MM.1S (cell line): ENCODE measurements at places on chromosomes 4 and X.

GRCh38 chrX:42021058-42021457 lies 97.7 kb upstream of the CASK start:
- no peak for DNase-seq

DNA sequence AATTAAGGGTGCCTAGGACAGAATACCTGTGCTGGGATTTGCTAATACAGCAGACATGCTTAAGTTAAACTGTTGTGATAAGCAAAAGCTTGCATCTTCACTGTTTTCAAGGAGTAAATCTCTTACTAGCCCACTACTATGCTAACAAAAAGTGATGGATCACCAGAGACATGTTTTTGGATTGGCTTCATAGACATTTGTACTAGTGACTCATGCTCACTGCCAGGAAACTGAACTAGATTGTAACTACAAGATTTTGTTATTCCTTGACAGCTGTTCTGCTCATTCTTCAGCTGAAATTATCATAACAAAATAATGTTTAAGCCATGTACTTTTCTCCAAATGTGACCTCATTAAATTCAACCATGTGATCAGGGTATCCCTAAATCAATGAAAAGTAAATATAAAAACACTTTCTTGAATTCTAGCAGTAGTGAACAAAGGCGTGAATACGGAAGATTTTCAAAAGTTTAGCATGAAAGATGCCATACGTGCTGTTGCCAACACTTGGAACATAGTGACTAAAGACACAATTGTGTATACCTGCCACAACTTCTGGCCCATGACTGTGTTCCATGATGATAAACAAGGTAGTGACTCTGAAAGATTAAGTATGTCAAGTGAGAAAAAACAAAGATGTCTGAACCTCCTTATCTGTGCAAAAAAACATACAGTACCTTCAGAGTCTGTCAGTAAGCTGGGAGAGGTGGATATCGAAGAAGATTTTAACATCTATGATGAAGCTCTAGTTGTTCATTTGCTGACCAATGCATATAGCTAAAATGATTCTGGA lies 154.0 kb downstream of the BTC start:
- DNase-seq, result no peak

DNA sequence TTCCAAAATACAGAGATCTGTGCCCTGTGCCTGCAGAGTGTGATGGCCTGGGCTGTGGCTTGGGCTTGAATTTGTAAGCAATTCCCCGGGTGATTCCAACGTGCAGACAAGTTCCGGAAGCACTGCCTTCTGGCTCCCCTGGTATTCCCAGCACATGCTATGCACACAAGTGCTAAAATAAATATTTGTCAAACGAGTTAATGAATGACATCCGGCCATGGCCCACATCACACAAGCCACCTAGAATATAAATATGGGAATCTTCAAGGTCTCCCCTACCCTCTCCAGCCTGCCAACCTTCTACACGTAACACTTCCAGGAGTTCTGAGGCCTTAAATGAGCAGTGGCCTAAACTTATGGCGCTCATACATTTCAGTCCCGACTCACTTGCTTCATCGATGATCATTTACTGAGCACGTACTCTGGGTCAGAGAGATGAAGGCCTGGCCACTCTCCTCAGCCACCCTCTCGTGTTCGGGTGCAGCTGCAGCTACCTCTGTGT lies 21.3 kb downstream of the DCTD start:
- DNase-seq, result no peak

- DNase-seq, result no peak
Measured at GRCh38 chr4:532588-533317, 33.7 kb downstream of the PIGG start.

- DNase-seq, result no peak
Measured at GRCh38 chrX:12974305-12974795, 560 bp upstream of the TMSB4X start.

- no peak for DNase-seq
Measured at GRCh38 chr4:180530787-180531186, 1712.4 kb upstream of the TENM3 start.

GRCh38 chr4:12852338-12853307 lies 631.5 kb downstream of the RAB28 start:
- DNase-seq, result peak; percentile 77

- no peak for DNase-seq
Measured at GRCh38 chrX:131970347-131970746, 52.8 kb upstream of the STK26 start.

GRCh38 chr4:183335369-183335940 lies 13.2 kb upstream of the CLDN24 start:
- no peak for DNase-seq

DNA sequence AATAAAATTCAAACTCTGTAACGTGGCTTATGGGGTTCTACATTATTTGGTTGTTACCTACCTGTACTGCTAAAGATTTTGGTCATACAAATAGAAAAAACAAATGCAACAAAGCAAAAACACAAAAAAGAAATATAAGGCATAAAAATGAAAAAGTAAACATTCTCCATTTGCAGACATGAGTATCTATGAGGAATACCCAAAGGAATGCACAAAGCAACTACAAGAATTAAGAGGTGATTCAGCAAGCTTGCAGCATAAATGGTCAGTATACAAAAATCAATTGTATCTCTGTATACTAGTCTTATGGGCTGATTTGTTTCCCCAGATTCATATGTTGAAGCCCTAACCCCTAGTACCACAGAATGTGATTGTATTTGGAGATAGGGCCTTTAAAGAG lies 3.6 kb upstream of the PDE5A start:
- no peak for DNase-seq

DNA sequence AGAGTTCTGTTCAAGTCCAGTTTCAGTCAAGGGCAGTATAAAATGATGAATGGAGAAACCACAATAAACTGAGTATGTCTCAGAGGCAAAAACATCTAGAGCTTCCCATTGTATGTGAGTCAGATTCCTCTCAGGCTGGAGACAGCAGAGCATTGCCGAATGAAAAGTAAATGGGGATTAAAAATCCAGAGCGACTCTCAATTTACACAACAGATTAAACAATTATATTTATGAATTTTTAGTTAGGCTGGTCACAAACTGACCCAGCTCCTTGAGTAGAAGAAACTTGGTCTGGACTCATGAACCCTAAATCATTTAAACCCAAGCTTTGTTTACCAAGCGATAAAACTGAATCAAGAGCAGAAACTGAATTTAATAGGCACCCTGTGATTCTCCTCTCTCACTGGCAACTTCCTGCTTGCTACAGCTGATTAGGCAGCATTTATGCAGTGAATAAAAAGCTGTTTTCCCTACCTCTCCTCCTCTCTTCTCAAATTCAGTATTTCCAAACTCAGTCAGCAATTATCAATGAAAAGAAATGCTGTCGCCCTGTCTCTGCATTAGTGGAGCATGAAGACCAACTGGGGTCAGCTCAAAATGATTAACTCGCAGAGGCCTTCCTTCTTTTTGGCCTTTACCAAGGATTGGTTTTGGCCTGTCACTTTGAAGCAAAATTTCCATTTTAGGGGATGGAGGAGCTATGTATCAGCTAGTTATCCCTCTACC lies 568.0 kb downstream of the PDHA2 start:
- no peak for DNase-seq

DNA sequence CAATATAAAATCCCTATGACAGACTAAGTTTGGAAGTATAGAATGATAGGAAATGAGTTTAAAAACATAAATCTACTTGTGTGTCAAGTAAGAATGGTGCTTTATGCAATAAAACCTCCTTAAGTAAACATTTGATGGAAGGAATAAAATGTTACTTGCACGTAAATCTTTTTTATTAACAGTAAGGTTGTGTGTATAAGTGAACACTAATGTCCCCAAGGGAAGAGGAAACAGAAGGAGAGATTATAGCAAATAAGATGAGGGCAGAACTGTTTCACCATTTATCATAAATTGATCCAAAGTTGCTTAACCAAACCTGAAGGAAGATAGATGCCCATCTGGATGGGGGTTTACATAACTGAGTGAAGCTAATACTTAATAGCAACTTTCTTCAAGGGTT lies 86.8 kb downstream of the FRMPD4 start:
- no peak for DNase-seq

DNA sequence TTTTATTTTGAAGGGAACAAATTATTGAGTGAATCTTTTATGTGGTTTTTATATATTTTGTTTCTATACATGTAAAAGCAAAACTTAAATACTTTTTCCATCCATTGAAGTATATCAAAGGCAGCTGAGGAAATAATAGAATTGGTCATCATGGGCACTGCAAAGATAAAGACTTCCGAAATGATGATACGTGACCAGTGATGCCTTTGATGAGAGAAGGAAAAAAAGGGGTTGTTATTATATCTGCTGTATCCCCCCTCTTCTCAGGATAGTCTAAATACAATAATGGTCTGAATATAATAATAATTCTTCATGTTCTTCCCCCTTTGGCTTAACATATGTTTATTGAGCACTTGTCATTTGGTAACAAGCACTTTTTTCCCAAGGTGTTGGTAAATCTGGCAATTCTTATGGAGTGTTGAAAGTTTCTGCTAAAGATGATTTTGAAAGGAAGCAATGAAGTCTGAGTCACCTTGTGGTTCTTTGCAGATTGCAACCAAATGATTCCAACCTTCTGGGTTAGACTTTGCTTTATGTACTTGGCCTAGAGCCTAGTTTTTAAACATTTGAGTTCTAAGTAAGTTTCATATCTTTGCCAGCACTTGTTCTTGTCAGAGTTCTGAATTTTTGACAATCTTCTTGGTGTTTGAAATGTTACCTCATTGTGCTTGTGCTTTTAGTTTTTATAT lies 60.8 kb downstream of the USP9X start:
- no peak for DNase-seq

DNA sequence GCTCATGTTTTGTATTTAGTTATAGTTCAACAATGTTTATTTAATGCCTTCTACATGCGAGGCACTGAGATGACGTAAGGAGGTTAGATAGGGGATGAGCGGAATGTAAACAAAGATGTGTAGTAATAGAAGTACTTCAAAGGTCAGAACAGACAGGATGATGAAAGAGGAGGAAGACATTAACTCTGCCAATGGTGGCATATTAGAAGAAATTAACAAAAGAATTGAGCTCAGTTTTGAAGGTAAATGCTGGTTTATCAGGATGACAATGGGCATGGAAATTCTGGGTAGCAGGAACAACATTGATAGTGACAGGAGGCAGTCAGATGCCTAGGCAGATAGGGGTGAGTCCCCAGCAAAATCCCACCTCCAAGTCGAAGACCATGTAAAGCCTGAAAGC lies 62.3 kb upstream of the PGRMC2 start:
- no peak for DNase-seq

- no peak for DNase-seq
Measured at GRCh38 chr4:113060853-113061252, 11.4 kb downstream of the ANK2 start.
